ENCODE measurements at places on chromosomes 6 and 20.

- DNase-seq, result no peak
Observed at GRCh38 chr20:37473249-37474000, 47.6 kb upstream of the NNAT start.

DNA sequence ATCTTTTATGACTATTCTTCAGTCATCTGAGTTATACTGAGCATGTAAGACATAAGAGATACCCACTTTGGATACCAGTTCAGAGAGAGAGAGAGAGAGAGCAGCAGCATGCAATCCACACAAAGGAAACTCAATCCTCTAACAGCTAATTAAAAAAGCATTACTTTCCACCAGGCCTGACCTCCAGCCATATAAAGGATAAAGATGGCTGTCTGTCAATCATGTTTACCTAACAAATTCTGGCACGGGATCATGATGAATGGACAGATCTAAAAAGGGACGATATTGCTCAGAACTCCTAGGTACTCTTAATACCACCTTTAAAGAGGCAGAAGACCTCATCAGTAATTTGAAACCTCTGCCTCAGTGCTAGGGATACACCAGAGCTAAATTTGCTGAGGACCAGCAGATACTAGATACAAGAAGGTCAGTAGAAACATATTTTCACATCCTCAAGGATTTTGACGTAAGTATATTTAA, 159.2 kb downstream of the RPS12 start:
- DNase-seq, result no peak

DNA sequence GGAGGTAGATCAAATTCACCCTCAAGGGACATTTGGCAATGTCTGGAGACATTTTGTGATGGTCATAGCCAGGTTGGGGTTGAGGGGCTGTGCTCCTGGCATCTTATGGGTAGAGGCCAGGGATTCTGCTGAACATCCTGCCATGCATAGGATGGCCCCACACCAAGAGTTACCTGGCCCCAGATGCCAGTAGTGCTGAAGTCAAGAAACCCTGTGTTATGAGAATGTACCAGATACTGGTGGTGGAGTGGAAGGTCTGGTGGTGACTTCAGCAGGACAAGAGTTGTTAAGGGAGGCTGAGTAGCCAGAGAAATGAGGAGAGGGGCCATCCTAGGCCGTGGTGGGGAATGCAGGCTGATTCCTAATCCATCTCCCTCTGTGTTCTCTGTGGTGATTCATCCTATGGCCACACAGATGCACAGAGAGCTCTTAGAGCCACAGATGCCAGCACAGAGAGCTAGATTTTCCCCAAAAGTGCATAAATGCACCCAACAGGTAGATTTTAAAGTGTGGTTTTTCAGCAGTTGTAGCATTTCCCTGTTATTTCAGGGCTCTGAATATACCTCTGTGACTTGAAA, 43.6 kb downstream of the CDYL start:
- no peak for DNase-seq

DNA sequence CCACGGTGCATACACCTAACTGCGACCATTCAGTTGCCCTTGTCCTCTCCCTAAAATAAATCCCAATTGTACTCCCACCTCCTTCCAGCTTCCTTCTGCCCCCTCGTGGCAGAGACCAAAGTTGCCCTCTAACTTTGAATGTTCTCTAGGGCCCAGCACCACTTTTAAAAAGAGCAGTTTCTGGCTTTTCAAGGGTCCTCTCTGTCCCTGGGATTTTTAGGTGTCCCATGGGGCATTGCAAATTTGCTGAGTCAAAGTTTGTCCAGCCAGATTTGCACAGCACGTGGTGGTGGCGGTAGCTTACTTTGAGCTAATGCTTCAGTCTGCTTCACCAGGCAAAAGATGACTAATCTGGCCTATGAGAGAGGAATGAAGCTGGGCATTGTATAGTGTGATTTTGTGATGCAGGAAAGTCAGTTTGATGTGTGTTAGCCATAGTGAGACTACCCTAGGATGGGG, 100.2 kb downstream of the PERP start:
- peak; percentile 18 for DNase-seq

GRCh38 chr20:1871807-1872458, 23.3 kb upstream of the SIRPA start:
- DNase-seq, result no peak

DNA sequence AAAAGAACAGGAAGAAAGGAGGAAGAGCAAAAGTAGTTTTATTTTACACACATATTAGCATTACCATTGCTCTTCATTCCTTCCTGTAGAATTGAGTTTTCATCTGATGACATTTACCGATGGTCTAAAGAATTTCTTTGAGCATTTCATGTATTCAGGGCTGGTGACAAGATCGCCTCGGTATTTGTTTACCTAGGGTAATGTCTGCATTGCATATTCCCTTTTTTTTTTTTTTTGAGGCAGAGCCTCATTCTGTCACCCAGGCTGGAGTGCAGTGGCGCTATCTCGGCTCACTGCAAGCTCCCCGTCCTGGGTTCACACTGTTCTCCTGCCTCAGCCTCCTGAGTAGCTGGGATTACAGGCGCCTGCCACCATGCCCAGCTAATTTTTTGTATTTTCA, 19.3 kb downstream of the RAB22A start:
- no peak for DNase-seq

DNA sequence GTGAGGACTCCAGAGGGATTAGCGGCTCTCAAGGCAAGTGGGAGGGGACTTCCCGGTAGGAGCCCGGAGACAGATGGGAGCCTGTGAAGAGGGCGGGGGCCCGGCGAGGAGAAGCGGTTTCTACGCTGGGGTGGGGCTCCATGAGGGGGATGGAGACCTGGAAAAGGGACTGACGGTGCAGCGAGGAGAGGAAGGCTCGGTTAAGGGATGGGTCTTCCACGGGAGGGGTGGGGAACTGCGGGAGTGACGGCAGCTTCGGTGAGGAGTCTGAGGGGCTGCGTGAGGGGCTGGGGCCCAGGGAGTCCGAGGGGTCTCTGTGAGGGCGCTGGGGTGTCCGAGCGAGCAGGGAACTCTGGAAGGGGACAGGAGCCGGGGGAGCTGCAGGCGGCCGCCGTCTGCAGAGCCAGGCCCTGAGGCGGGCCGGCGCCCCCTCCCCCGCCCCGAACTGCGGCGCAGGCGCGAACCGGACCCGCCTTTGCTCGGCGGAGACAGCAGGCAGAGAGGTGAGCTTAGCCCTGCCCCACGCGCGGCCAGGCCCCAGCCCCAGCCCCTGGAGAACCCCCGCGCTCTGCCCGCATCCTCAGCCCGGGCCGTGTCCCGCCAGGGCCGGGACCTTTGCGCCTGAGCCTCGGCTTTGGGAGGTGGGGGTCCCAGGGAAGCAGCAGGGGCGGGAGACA, at the start of gene NRSN2:
Gene NRSN2 (plus strand): TSS at position 472 of the 677 bp plus-strand sequence. CDS start 2,533 bp downstream, outside the sequence.
- DNase-seq, result peak; percentile 59

DNA sequence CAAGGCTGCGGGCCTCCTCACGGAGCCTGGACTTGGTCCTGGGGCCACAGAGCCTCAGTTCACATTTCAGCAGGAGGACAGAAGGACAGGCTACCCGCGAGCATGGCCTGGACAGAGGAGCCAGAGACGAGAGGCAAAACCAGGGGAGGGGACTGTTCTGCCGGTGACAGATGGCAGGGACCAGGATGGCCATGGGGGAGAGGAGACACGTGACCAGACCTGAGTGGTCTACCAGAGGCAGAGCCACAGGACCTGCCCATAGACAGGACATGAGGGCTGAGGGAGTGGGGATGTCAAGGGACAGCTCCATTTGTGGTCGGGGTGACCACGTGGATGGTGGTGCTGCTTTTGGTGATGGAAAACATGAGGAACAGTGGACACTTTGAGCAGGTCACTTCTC, 207.9 kb downstream of the NFATC2 start:
- DNase-seq, result no peak

DNA sequence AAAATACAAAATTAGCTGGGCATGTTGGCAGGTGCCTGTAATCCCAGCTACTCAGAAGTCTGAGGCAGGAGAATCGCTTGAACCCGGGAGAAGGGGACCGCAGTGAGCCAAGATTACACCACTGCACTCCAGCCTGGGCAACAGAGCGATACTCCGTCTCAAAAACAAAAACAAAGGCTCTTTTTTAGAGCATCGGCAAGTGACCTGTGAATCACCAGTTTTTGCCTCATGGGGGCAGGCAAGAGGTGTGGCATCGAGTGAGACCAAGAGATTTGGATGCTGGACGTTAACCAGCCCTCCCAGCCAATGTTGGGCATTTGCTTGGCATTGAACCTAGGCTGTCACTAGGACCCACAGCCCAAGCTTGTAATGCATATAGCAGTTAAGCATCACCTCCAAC, 14.6 kb upstream of the CDK5RAP1 start:
- DNase-seq, result no peak

GRCh38 chr20:33310327-33310899, 27.4 kb downstream of the BPIFB1 start:
- DNase-seq, result no peak

GRCh38 chr20:53940907-53941545, 129.4 kb downstream of the BCAS1 start:
- no peak for DNase-seq

- no peak for DNase-seq
Observed at GRCh38 chr6:2951728-2952127, 19.6 kb downstream of the SERPINB6 start.

DNA sequence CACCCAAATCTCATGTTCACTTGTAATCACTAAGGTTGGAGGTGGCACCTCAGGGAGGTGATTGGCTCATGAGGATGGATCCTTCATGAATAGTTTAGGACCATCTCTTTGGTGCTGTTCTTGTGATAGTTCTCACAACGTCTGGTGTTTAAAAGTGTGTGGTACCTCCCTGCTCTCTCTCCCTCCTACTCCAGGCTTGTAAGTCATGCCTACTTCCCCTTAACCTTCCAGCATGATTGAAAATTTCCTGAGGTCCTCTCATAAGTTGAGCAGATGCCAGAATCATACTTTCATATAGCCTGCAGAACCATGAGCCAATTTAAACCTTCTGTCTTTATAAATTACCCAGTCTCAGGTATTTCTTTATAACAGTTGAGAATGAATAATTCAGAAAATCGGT, 16.6 kb downstream of the HLA-A start:
- DNase-seq, result no peak

DNA sequence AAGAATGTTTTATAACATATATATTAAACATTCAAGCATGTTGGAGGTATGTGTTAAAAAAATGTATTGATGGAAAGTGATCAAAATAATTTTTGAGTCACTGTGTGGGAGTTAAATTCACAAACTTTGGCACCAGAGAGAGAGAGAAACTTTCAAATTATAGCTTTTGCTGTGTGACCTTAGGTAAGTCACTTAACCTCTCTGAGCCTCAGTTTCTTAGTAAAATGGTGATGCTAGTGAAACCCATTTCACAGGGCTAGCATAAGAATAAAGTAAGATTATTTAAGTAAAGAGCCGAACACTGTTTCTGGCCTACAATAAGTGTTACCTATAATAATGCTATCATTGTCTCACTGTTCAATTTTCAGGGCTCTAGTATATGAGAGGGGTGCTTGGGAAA, 4.1 kb upstream of the PROCR start:
- DNase-seq, result no peak

DNA sequence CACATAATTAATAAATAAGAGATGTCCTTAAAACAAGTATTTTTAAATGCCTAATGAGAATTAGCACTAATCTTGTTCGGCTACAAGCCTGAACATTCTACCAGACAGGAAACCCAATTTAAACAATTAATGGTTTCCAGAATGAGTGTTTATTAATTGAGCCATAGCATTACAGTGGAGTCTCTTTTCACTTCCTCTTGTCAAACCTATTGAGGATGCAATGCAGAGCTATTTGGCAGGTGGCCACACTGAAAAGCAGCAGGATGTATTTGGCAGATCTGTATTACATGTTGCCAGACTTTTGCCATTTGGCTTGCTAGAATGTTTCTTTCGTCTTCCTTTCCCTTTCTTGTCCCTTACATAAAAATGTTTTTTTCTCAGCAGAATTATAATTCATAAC, 475.2 kb upstream of the MARCKS start:
- peak; percentile 9 for DNase-seq

DNA sequence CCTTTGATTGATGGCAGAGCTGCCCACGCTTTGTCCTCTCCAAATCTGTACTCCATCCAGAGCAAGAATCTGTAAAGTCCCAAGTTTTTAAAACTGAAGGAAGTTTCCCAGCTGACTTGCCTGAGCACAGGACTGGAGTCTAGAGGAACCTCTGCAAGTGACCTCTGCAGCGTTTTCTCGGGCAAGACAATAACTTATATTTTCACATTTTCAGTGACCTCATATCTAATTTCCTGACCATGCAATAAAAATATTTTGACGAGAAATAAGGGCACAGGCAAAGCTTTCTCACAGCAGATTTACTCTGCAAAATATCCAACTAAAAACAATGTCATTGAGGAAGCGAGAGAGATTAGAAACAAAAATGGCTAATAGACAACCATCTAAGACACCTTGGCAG, 185.5 kb upstream of the SNX9 start:
- DNase-seq, result no peak

DNA sequence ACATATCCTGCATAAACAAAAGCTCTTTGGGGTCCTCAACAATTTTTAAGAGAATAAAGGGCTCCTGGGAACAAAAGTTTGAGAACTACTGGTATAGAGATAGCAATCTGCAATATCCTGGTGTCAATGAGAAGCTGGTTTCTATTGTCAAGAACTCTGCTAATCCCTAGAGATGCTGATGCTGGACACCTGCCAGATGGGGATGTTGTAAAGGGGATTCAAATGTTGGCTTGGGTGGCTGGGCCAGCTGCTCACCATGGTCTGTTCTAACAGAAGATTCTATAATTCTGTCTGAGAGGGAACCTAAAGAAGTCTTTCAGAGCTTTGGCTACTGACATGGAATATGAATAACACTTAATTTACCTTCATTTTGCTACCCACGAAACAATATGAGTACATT, 137.8 kb downstream of the BTBD9 start:
- DNase-seq, result no peak

DNA sequence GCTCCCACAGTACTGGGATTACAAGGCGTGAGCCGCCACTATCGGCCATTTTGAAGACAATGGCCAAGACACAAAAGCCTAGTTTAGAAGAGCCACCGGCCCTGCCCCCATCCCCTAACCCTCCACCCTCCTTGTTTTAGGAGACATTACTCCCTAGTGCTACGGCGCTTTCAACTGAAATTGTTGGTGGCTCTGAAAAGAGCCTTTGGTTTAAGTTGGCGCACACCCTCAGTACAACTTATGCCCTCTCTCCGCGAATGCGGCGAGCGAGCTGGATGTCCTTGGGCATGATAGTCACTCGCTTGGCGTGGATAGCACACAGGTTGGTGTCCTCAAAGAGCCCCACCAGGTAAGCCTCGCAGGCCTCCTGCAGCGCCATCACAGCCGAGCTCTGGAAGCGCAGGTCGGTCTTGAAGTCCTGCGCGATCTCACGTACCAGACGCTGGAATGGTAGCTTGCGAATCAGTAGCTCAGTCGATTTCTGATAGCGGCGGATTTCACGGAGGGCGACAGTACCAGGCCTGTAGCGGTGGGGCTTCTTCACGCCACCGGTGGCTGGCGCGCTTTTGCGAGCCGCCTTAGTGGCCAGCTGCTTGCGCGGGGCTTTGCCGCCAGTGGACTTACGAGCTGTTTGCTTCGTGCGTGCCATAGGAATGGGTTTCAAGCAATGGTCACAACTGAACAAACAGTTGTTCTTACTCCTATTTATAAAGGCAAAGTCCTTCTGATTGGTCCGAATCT, 114.9 kb upstream of the BTN3A2 start:
- DNase-seq, result no peak

GRCh38 chr6:12657884-12658283, 58.7 kb upstream of the PHACTR1 start:
- DNase-seq, result no peak

All from GM19239 (cell line).